ENCODE measurements at places on chromosomes 12 and 14. TPM values are rescaled to one million over a fixed set of nuclear protein-coding genes. Genes with fewer than 3 reads are reported as not detected.

Gene SLC2A13
- total RNA-seq = 11.1 TPM

Gene AMN
- total RNA-seq = not detected

Gene FOXA1
- total RNA-seq = 0.99 TPM

Gene TTC9
- total RNA-seq = 3.5 TPM

Gene RAP1B
- 134 TPM for total RNA-seq

Gene COCH
- 31.1 TPM for total RNA-seq

Gene EGLN3
- 65.0 TPM for total RNA-seq

Gene ARMH4
- total RNA-seq = 23.0 TPM

Gene ADCY4
- total RNA-seq = not detected

Gene SPX
- 4.0 TPM for total RNA-seq

Gene SMOC1
- 89.3 TPM for total RNA-seq

Gene MMP19
- total RNA-seq = 0.13 TPM

Gene PITPNM2
- 1.2 TPM for total RNA-seq

Gene PCK2
- 11.1 TPM for total RNA-seq

Measured in neural progenitor cell (in vitro differentiated cells).